ENCODE measurements at places on chromosomes 5 and 9.

DNA sequence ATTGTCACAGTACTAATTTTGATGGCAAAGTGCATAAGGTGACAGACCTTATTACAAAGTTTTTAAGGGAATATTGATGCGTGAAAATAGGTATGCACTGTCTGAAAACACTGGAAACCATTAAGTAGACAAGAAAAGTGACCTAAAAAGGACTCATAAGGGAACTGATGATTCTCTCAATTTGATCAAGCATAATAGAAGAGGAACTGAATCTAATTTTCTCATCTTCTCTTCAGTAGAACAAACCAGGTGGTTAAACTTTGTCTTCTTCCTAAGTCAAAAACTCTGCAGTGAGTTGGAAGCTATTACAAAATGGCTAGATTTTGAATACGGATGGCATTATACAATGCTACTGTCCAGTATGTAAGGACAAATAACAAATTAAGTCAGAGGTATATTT lies 53.4 kb downstream of the RNF145 start:
- DNase-seq = no peak

DNA sequence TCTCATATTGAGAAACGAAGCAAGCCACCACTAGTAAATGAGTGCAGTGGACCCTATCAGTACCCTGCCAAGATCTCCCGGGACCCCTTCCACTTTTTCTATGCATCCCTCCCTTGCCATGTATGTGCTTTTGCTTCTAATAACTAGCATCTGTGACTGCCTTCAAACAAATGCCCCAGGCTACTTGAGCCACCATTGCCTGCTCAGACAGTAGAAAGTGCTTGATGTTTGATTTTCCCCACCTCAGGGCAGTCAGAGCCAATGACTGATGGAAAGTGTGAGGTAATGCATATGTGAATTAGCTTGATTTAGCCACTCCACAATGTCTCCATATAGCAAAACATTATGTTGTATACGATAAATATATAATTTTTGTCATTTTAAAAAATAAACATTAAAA lies 797.3 kb upstream of the ACO1 start:
- DNase-seq = no peak

GRCh38 chr5:38758774-38759600 lies 86.8 kb upstream of the OSMR start:
- DNase-seq = no peak

GRCh38 chr5:168047043-168047668 lies 244.3 kb upstream of the WWC1 start:
- DNase-seq = no peak

GRCh38 chr5:42984307-42984706 lies 55.8 kb downstream of the ANXA2R start:
- DNase-seq = no peak

DNA sequence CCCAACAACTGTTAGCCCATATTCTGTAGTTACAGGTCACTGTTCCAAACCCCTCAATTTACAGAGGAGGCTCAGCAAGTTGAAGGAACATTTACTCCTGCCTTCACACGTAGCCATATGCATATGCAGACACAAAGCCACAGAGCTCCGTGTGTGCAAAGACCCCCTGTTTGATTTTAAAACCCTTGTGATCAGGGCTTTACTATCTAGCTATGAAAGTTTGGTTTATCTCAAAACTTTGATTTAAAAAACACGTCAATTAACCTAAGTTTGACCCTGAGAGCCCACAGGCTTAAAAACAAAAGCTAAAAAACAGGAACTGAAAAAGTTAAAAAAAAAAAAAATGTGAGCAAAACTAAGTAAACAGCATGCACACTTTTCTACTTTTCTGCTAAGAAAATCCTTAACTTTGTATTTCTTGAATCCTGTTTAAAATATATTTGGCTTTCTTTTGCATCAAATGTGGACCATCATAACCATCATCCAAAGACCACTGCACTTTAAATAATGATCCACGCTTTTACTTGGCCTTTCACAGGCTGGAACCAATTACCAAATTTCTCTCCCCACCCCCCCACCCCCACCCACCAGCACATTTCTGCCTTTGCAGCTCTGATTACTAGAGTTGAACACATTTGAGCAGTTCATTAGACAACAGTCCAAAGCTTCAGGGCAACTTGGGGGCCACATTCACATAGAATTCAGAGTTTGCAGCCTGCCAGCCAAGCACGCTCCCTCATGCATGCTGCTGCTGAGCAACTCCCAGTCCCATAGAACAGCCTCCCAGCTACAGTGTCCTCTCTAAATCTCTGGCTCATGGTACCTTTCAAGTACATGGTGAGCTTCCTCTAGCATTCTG lies 128.8 kb upstream of the MAP3K1 start:
- DNase-seq = peak; percentile 9

DNA sequence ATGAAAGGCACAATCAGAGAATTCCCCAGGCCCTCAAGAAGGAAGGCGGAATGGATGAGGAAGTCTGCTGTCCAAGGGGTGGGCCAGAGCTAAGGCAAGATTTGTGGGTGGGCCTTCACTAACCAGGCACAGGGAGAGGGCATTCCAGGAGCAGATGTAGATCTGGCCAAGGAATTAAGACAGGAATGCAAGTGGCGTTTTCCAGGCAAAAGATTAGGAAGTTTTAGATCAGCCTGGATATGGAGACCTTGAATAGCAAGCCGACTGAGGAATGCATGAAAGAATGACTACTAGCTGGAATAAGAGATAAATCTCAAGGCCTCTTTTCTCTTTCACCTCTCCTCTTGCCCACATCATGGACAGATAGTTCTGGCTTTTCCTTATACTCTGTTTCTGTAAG lies 68.5 kb downstream of the GHR start:
- no peak for DNase-seq

GRCh38 chr9:3732077-3733038 lies 206.6 kb upstream of the RFX3 start:
- peak; percentile 35 for DNase-seq

DNA sequence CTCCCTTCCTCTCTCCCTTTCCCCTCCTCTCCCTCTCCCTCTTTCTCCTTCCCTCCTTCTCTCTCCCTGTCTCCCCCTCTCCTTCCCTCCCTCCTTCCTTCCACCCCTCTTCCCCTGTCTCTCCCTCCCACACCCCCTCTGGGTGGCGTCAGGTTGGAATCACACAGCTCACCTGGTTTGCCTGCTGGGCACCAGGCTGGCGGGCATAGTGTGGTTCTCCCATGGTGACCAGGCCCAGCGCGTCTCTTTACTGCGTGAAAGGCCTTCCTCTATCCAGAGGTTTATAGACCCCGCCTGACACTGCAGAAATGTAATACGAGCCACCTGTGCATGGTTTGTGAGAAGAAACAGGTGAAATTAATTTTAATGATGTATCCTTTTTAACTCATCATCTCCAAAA lies 76.2 kb downstream of the MRPL36 start:
- DNase-seq = no peak

- DNase-seq = no peak
Observed at GRCh38 chr5:150329038-150329437, 26.3 kb upstream of the ARSI start.

GRCh38 chr5:172178991-172179989 lies 8.7 kb downstream of the STK10 start:
- no peak for DNase-seq

DNA sequence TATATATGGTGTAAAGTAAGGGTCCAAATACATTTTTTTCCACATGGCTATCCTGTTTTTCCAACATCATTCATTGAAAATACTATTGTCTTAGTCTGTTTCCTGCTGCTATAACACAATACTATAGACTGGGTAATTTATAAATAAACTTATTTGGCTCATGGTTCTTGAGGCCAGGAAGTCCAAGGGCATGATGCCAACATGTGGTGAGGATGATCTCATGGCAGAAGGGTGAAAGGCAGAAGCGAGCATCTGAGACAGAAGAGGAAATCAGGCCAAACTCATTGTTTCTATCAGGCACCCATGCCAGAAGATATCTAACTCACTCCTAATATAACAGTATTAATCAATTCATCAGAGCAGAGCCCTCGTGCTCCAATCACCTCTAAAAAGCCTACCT lies 42.6 kb downstream of the ANKRD55 start:
- DNase-seq = no peak

- no peak for DNase-seq
Observed at GRCh38 chr5:178308541-178309092, 76.0 kb upstream of the PHYKPL start.

- DNase-seq = no peak
Observed at GRCh38 chr5:67648201-67648671, 451.6 kb upstream of the CD180 start.
